Breast epithelium (tissue), 4 donors: ENCODE measurements at places on chromosomes 7 and 10. TPM values are rescaled to one million over a fixed set of nuclear protein-coding genes. Genes with fewer than 3 reads are reported as not detected.

Gene TMEM176B
- total RNA-seq, result 49.1 TPM

Gene WNT2
- total RNA-seq, result 2.0 TPM

Gene GIMAP2
- total RNA-seq, result 18.2 TPM

Gene DENND2A
- 6.9 TPM for total RNA-seq

Gene MLXIPL
- 21.3 TPM for total RNA-seq

Gene ATRNL1
- 0.16 TPM for total RNA-seq

Gene CALN1
- 0.33 TPM for total RNA-seq

Gene SH2B2
- 1.6 TPM for total RNA-seq
